ENCODE measurements at places on chromosomes 1 and 21.

DNA sequence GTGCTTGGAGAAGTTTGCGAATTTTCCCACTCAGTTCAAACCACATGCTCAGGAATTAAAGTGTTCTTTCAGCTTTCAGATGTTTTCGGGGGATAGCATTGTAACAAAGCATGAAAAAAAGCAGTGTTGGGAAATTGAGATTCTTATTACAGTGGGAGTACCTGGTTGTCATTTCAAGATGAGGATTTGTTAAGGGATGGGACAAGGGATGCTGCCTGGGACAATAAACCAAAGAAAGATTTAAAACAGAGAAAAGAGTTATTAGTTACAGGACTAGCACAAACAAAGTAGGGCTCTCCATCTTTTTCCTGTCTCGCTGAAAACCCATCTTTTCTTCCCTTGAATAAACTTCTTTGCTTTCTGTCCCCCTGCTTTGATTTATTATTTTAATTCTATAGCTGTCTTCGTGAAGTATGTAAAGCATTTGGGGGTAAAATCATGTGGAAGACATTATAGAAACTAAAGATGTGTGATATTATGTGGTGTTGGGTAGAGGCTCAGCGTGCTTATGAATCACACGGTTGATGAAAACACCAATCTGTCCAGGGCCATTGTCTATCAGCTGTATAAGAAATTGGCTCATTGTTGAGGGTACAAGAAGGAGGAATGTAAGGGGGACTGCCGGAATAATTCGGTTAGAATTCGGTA is 277.6 kb downstream of the KIF26B start:
- no peak for DNase-seq

DNA sequence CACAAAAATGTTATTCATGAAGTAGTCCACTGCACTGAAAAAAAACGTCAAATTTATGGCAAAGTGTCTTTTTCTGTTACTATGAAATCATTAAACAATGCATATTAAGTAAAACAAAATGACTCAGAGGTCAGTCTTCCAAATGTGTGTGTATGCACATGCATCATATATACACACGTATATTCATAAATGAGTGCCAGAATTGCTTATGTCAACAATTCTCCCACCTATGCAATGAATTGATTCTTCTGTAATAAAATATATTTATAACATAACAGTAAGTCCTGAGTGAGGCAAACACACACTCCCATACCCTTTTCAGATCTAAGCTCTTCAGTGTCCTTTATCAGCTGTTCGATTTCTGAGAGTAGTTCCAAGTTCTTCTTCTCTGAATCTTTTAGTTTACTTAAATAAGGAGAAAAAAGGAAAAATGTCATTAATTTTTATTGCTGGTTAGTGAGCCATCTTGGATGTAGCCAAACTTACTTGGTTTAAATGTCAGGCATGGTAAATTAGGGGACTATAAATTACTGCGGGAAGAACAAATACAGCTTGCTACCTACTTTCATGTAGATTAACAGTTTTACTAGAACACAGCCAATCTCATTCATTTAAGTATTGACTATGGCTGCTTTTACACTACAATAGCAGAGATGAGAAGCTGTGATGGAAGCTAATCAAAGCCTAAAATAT is 131.9 kb downstream of the COQ8A start:
- no peak for DNase-seq

DNA sequence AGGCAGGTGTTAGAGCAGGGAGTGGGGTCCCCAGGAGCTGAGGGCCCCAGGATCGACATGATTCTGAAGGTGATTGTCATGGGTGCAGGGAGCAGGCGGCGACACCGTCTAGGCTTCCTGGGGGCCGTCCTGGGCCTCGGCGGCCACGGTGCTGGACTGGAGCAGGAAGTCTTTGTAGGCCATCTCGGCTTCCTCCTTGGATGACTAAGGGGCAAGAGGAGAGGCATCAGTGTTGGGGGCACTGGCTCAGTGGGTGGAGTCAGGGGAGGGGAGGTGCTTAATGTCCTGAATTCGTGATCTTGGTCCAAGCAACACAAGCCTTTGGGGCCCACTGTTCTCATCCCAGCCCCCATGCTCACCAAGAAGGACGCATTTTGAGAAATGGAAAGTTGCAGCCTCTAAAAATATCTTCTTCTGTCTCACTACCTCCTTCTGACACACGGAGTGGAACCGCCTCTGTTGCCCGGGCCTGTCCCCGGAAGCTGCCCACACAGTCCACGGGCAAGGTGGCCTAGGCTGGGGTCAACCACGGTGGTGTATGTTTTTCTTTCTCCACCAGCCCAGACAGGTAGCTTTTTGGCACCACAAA is 8.6 kb upstream of the FCMR start:
- DNase-seq, result no peak

DNA sequence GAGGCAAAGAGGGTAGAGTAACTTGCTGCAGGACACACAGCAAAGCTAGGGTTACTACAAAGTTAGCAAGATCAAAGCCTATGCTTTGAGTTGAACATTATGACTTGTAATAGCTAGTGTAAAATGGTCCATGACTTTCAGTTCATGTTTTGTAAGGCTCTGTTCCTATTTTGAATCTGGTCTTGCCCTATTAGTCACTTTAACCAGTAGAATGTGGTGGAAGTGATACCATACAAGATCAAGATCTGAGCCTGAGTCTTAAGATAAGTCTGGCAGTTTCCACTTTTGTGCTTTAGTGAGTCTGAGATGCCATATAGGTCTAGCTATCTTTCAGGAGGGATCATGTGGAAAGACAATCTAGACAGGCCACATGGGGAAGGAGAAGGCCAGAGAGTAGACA is 282.1 kb upstream of the BRINP3 start:
- DNase-seq, result no peak

DNA sequence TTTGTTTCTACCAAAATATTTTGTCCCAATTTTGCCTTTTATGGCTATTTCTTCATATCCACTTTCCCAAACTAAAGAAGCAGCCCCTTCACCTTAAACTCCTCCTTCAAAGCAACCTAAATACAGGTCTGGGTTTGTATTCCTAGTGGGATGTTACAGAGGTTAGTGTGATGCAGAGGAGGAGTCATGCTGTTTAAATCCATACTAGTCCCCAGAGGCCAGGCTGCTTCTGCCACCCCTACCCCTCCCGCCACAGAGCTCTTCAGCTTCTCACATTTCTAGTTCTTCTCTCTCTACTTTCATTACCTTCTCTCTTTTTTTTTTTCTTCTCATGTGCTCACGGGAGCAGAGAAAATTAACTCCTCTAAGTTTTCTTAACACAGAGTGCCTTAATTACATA is 29.3 kb downstream of the SELL start:
- no peak for DNase-seq

DNA sequence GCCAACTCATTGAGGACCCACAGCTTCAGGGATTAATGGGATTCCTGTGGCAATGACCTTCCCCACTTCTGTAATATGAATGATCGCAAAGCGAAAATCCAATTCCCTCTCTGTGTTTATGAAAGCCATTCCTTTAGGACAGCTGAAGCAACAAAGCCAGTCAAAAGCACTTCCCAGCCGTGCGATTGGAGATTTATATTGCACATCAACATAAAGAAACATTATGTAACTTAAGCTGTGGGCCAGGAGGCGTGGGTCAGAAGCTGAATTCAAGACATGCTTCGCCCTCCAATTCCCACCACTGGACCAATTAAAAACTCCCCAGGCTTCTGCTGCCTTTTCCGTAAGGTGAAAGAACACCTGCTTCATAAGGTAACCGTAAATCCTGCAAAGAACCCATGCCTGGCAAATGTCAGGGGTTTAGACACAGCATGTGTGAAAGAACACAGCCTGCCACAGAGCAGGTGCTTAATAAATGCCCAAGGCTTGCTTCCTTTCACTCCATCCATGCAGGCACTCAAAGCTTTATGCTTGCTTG is 138.9 kb upstream of the SOD1 start:
- DNase-seq, result no peak

DNA sequence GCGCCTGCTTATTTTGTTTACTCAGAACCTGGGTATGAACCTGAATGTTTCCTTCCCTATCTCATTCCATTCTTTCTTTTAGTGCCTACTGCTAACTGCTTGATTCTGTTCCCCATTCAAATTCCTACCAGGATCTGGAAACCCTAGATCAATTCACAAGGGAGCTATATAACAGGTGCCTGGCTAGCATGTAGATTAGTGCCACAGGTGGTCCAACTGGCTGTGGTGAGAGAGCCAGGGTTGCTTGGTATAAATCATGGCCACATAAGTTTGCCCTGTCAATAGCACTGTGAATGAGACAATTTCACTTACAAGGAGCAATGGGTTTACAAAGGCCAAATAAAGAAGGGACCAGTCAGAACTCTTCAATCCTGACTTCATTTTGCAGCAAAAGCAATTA is 6.6 kb upstream of the PRPF38B start:
- DNase-seq, result no peak

DNA sequence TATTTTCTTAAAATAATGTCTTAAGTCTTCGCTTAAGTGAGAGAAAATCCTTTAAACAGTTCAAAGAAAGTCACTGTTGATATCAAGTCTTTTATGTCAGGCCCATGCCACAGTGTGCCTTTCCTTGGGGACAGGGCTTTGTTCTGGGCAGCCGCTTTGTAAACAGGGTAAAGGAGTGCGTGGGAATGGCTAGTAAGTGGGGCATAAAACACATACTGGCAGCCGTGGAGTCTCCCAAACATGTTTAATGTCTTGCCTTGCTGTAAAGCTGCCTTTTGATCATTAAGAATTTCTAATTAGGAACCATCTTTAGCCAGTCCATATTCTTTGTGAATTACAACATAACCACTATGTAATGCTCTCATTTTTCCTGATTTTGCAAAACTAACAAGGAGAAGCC is 99.7 kb downstream of the PHTF1 start:
- DNase-seq, result no peak

Measured in NCI-H1930 (cell line).